ENCODE measurements at places on chromosomes 5 and 9.

DNA sequence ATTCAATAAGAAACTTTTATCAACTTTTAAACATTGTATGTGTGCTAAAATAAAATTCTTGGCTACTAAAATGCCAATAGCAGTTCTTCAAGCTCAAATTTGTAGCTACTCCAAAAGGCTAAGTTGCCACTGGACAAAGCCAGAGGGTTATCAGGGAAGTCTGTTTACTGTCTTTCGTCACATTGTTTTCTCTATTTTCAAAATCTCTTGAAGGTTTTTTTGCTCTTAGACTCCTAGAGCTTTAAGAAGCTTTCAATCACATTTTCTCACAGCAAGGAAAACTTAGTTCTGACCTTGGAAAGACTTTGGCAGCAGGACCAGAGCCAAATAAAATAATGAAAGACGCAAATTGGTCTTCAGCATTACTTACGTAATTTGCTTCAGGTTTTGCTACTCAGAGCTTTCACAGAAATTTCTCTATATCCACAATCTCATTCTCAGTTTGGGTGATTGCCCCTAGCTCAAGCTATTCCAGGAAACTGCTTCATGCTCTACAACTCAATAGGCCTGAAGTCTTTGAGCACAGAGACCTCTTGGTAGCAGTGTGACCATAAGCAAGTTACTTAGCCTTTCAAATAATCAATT is 257.7 kb downstream of the GABRG2 start:
- DNase-seq, result no peak

DNA sequence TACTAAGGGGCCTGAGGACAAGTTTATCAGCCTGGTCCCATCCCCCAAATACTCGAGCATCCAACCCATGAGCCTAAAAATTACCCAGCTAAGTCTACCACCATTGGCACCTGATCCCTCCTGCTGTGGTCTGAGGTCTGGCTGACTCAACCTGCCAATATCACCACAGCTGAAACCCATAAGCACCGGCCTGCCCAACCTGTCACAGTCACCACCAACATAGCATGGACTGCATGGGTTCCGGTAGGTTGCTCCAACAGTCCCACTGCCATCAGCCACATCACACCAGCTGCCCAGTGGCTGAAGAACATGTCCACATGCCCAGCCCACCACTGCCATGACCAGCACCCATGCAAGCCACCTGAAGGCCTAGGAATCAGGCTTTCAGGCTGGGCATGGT is 495.0 kb downstream of the PRELID2 start:
- DNase-seq, result no peak

DNA sequence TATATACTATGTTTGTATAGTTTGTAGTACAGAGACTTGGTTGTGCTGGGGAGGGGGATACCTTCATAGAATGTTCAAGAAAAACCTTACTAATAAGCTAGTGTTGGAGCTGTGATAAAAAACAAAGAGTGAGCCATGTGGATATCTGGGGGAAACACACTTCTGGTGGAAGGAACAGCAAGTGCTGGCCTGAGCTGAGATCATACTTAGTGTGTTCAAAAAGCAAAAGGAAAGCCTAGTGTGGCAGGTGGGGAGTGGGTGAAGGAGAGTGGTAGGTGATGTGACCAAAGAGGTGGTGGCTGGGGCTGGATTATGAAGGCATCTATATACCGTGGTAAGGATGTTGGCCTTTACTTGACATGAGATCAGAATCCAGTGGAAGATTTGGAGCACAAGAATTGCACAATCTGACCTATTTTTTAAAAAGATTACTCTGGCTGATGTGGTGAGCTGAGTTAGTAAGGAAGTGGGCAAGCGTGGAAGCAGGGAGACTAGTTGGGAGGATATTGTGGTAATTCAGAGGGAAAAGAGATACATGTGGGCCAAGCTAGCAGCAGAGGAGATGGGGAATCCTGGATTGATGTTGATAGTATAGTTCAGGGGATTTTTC is 26.6 kb downstream of the PALM2AKAP2 start:
- peak; percentile 73 for DNase-seq

GRCh38 chr9:102499468-102499867 is 495.7 kb upstream of the CYLC2 start:
- no peak for DNase-seq
